ENCODE measurements at places on chromosomes 3 and 15.

DNA sequence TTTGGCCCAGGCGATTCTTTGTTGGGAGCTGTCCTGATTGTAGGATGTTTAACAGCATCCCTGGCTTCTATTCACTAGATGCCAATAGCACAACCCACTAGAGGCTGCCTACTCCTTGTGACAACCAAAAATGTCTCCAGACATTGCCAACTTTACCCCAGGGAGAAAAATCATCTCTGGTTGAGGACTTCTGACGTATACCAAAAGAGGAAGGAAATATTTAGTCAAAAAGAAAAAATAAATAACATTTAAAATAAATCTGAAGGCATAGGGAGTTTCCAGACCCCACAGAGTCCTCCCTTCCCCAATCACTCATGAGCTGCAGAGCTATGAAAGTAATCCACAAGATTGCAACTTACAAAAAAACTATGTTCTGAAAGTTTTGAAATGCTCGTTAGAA, 61.0 kb downstream of the MECOM start:
- H3K36me3 ChIP-seq = no peaks in the 10 kb centered on the region
- DNase-seq = no peak
- no peak overlapping the region for H3K4me3 ChIP-seq
- no peak overlapping the region for H3K27ac ChIP-seq
- H3K27me3 ChIP-seq = peaks cover 11% of the 10 kb centered on the region

DNA sequence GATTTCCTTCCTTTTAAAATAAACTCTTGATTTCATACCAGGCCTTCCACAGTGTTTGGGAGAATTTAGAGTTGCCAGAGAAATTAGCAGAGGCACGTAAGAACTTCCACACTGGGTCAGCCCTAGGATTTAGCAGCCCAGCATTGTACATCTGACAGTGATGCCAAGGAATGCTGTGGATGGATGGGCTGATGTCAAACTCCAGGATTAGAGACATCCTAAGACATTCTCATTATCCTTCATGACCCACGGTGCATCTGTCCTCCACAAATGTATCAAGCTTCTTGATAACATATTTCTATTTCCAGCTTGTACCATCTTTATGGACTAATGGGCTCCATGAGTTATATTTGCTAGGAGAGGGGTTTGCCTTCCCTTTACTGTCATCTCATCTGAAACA, 8.0 kb upstream of the TPM1 start:
- DNase-seq = no peak
- no peak overlapping the region for H3K27ac ChIP-seq
- no peaks in the 10 kb centered on the region for H3K4me1 ChIP-seq
- H3K27me3 ChIP-seq = peaks cover 9% of the 10 kb centered on the region
- H3K4me3 ChIP-seq = no peak overlapping the region

- DNase-seq = peak; percentile 64
- H3K36me3 ChIP-seq = peaks cover 38% of the 10 kb centered on the region
- H3K4me1 ChIP-seq = peaks cover 60% of the 10 kb centered on the region
- H3K4me3 ChIP-seq = peak overlapping the region; percentile 50
- H3K27ac ChIP-seq = peak overlapping the region; percentile 81
- H3K27me3 ChIP-seq = no peaks in the 10 kb centered on the region
Observed at GRCh38 chr15:44545913-44546802, 9.2 kb downstream of the EIF3J start.

GRCh38 chr3:14634763-14635400, 16.7 kb upstream of the CCDC174 start:
- no peak overlapping the region for H3K4me3 ChIP-seq
- no peak overlapping the region for H3K27ac ChIP-seq
- no peak for DNase-seq

GRCh38 chr3:114144909-114145688, 33.8 kb downstream of the DRD3 start:
- H3K36me3 ChIP-seq = no peaks in the 10 kb centered on the region
- no peak overlapping the region for H3K27ac ChIP-seq
- no peak overlapping the region for H3K4me3 ChIP-seq
- H3K27me3 ChIP-seq = no peaks in the 10 kb centered on the region

DNA sequence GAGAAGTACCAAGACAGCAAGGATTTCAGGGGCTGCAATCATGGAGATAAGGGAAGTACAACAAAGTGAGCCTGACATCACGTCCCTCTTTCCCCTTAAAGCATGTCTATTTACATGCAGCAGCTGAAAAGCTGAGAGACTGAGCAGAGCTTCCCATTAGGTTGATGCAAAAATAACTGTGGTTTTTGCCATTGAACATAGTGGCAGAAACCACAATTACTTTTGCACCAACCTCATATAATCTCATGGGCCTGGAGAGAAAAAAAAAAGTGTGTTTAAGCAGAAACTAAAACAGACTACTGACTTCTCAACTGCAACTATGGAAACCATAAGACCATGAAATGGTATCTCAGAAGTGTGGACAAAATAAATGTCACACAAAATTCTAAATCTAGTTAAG, 48.3 kb downstream of the CCDC12 start:
- H3K27ac ChIP-seq = no peak overlapping the region
- no peaks in the 10 kb centered on the region for H3K27me3 ChIP-seq
- peaks cover 51% of the 10 kb centered on the region for H3K4me1 ChIP-seq
- no peak for DNase-seq
- H3K36me3 ChIP-seq = peaks cover 40% of the 10 kb centered on the region
- H3K4me3 ChIP-seq = no peak overlapping the region

DNA sequence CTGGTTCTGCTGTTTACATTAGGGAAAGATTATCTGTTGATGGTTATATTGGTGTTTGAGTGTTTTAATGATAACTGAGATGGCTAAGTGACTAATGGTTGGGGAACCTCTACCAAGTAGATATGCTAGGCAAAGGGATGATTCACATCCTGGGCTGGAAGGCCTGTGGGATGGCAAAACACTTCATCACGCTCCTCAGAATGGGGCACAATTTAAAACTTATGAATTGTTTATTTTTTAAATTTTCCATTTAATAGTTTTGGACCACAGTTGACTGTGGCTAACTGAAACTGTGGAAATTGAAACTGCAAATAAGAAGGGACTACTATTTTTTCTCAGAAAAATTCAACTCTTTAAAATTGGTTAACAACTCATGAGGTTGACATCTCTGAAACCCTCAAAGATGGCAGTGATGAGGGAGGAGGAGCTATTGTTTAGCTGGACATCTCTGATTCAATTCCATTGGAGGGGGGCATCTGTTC, 100.5 kb upstream of the ZBED2 start:
- no peaks in the 10 kb centered on the region for H3K27me3 ChIP-seq
- DNase-seq = no peak
- H3K27ac ChIP-seq = peak overlapping the region; percentile 82
- peaks cover 14% of the 10 kb centered on the region for H3K36me3 ChIP-seq
- H3K4me3 ChIP-seq = peak overlapping the region; percentile 9
- peaks cover 43% of the 10 kb centered on the region for H3K4me1 ChIP-seq

DNA sequence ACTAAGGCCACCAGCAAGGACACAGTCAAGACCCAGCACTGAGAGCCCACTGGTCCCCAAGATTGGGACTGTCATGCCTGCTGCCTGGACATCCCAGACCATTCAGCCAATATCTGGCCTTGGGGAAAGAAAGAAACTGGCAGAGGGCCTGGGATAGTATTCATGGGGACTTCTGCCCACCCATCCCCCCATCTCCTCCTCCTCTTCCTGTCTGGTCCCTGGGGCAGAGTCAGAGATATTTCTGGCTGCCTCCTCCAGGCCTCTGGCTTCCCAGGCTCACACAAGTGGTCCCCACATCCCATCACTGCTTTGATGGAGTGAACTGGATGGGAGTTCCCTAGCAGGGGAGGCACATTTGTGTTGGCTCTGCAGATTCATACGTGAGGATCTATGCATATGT, 4.2 kb upstream of the RASL12 start:
- H3K36me3 ChIP-seq = no peaks in the 10 kb centered on the region
- peaks cover 20% of the 10 kb centered on the region for H3K27me3 ChIP-seq
- no peak overlapping the region for H3K4me3 ChIP-seq

GRCh38 chr15:36347272-36347858, 232.1 kb upstream of the CDIN1 start:
- H3K27me3 ChIP-seq = peaks cover 4% of the 10 kb centered on the region
- H3K27ac ChIP-seq = no peak overlapping the region
- no peak overlapping the region for H3K4me3 ChIP-seq
- H3K4me1 ChIP-seq = no peaks in the 10 kb centered on the region

DNA sequence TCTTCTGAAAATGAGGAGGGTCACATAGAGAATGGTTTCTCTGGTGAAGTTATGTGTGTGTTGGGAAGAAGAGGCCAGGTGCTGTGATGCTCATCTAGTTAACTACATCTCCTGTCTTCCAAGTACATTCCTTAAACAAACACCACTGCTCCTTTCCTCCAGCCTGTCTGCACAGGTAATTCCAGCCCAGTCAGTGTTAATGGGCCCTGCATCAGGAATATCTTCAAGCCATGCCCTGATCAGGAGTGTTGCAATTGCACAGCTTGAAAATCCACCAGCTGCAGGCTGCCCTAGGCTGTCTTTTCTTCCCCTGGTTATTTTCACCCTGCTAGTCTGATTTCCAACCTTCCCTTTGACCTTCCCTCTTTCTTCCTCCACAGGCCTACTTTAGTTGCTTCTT, 41.9 kb upstream of the LMOD3 start:
- H3K27ac ChIP-seq = no peak overlapping the region
- H3K4me1 ChIP-seq = peaks cover 13% of the 10 kb centered on the region
- no peaks in the 10 kb centered on the region for H3K27me3 ChIP-seq
- H3K36me3 ChIP-seq = no peaks in the 10 kb centered on the region
- DNase-seq = no peak

GRCh38 chr3:51156147-51156546, 228.9 kb upstream of the MANF start:
- no peak overlapping the region for H3K27ac ChIP-seq
- H3K4me1 ChIP-seq = no peaks in the 10 kb centered on the region
- no peaks in the 10 kb centered on the region for H3K27me3 ChIP-seq

GRCh38 chr3:66362541-66362941, 138.3 kb downstream of the LRIG1 start:
- H3K4me3 ChIP-seq = no peak overlapping the region
- no peak overlapping the region for H3K27ac ChIP-seq
- peaks cover 7% of the 10 kb centered on the region for H3K36me3 ChIP-seq
- H3K27me3 ChIP-seq = no peaks in the 10 kb centered on the region

GRCh38 chr15:63970621-63971426, 75.5 kb downstream of the DAPK2 start:
- H3K36me3 ChIP-seq = no peaks in the 10 kb centered on the region
- peak overlapping the region; percentile 19 for H3K4me3 ChIP-seq
- H3K27ac ChIP-seq = peak overlapping the region; percentile 90
- H3K4me1 ChIP-seq = peaks cover 34% of the 10 kb centered on the region
- no peaks in the 10 kb centered on the region for H3K27me3 ChIP-seq
- DNase-seq = peak; percentile 48

DNA sequence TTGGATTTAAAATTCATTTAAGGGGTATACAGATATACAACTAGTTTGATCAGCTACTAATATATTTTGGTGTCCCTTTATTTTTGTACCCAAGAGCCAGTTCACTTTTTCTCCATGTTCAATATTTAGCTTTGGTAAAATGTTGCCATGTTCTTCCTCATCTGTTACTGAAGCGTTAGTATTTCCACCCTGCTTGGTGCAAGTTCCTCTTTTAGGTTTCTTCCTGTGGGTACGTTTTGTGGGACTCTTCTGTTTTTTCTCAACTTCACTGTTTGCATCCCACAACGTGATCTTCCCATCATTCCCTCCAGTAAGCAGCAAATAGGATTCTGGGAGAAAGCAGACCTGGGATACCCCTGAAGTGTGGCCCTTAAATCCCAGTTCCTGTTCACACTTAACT, 14.1 kb downstream of the WDR53 start:
- DNase-seq = no peak
- H3K4me3 ChIP-seq = no peak overlapping the region
- H3K27me3 ChIP-seq = no peaks in the 10 kb centered on the region
- H3K36me3 ChIP-seq = peaks cover 14% of the 10 kb centered on the region
- H3K4me1 ChIP-seq = peaks cover 9% of the 10 kb centered on the region

DNA sequence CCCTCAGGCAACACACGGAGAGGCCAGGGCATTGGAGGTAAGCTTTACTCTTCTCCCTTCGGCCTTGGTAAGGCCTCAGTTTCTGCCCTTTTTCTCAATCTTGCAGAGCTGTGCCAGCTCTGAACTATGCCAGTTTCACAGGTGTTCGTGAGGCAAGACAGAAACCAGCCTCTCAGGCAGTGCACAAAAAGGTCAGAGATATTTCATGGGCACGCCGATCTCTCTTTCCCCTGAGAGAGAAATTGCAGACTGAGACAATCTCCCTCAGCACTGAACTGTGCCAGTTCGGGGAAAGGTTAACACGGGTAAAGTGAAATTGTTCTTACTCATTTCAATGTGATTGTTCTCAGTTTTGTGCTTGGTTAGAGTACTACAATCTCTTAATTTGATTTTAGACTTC, 88.5 kb downstream of the GMNC start:
- no peaks in the 10 kb centered on the region for H3K36me3 ChIP-seq
- H3K4me3 ChIP-seq = no peak overlapping the region
- H3K4me1 ChIP-seq = no peaks in the 10 kb centered on the region
- H3K27me3 ChIP-seq = no peaks in the 10 kb centered on the region

DNA sequence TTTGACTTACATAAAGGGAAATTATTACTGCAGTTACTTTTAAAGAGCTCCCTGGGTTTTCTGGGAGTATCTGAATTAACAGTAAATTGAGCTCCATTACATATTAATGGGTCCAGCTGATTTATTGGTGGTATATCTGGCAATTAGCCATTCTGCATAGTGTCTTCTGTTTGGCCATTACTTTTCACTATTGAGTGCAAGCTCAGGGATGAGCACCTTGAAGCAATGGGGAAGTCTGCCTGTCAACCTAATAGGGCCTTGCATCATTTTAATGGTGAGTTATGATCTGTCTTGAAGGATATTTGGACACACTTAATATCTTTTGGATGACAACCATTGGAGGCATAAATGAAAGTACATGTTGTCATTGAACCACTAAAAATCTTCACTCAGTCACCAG, 73.8 kb downstream of the MFSD1 start:
- no peak overlapping the region for H3K4me3 ChIP-seq
- H3K36me3 ChIP-seq = no peaks in the 10 kb centered on the region
- H3K27me3 ChIP-seq = no peaks in the 10 kb centered on the region
- H3K27ac ChIP-seq = no peak overlapping the region

- no peaks in the 10 kb centered on the region for H3K4me1 ChIP-seq
- no peaks in the 10 kb centered on the region for H3K36me3 ChIP-seq
- H3K27me3 ChIP-seq = peaks cover 6% of the 10 kb centered on the region
- no peak for DNase-seq
- no peak overlapping the region for H3K27ac ChIP-seq
Observed at GRCh38 chr15:48025118-48025517, 95.7 kb upstream of the SLC24A5 start.

- peaks cover 1% of the 10 kb centered on the region for H3K36me3 ChIP-seq
- no peak for DNase-seq
- H3K4me3 ChIP-seq = no peak overlapping the region
- H3K27me3 ChIP-seq = no peaks in the 10 kb centered on the region
- H3K4me1 ChIP-seq = peaks cover 7% of the 10 kb centered on the region
- no peak overlapping the region for H3K27ac ChIP-seq
Observed at GRCh38 chr3:47985381-47985780, 30.8 kb downstream of the MAP4 start.

- peaks cover 13% of the 10 kb centered on the region for H3K4me1 ChIP-seq
- H3K27me3 ChIP-seq = no peaks in the 10 kb centered on the region
- H3K36me3 ChIP-seq = peaks cover 15% of the 10 kb centered on the region
- no peak overlapping the region for H3K27ac ChIP-seq
Observed at GRCh38 chr3:38129058-38129457, 7.9 kb downstream of the ACAA1 start.

Measured in activated naive CD8-positive, alpha-beta T cell treated with anti-CD3 and anti-CD28 coated beads for 36 hours (primary cell).